ENCODE measurements at places on chromosomes 2 and 18.
A peak's percentile ranks its signal among the peaks of the same experiment; 100 is the strongest.

DNA sequence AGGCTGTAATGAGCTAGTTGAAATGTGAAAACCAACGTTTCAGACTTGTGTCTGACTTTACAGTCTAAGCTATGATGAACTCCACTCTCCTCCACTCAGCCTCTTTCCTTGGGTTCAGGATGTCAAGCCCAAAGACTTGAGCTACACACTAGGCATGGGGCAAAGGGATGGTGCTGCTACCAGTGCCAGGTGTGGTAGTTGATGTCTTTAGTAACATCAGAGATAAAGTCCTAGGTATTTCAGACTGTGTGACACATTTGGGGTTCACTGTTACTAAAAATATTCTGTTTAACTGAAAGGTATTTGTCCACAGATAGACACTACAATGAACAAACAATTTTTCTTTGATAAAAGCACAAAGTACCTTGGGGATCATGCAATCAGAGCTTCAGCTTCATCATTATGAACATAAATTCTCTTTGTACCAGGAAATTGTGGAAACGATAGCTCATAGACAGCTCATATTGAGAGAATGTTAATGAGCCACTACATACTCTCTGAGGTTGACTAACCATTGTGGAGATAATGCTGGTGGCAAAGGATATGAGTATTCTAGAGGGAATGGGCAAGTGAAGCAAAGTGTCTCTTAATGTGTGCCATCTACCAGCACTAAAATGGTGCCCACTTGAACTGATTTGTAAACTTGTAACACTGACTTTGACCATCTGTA, 253.7 kb upstream of the THUMPD2 start:
- H3K4me3 ChIP-seq: no peak overlapping the region
- no peaks in the 10 kb centered on the region for H3K27me3 ChIP-seq
- no peak overlapping the region for H3K27ac ChIP-seq

GRCh38 chr2:9998916-9999654, 44.3 kb upstream of the KLF11 start:
- H3K36me3 ChIP-seq: no peaks in the 10 kb centered on the region
- no peak overlapping the region for H3K4me3 ChIP-seq
- DNase-seq: no peak
- no peaks in the 10 kb centered on the region for H3K4me1 ChIP-seq

- H3K4me3 ChIP-seq: no peak overlapping the region
- DNase-seq: no peak
- H3K36me3 ChIP-seq: no peaks in the 10 kb centered on the region
- H3K27me3 ChIP-seq: peaks cover 63% of the 10 kb centered on the region
Observed at GRCh38 chr18:59263661-59264060, 9.6 kb downstream of the RAX start.

- no peak overlapping the region for H3K27ac ChIP-seq
- peaks cover 26% of the 10 kb centered on the region for H3K4me1 ChIP-seq
- no peaks in the 10 kb centered on the region for H3K27me3 ChIP-seq
- peak overlapping the region; percentile 62 for H3K4me3 ChIP-seq
Observed at GRCh38 chr2:42812899-42813479, 20.6 kb upstream of the HAAO start.

DNA sequence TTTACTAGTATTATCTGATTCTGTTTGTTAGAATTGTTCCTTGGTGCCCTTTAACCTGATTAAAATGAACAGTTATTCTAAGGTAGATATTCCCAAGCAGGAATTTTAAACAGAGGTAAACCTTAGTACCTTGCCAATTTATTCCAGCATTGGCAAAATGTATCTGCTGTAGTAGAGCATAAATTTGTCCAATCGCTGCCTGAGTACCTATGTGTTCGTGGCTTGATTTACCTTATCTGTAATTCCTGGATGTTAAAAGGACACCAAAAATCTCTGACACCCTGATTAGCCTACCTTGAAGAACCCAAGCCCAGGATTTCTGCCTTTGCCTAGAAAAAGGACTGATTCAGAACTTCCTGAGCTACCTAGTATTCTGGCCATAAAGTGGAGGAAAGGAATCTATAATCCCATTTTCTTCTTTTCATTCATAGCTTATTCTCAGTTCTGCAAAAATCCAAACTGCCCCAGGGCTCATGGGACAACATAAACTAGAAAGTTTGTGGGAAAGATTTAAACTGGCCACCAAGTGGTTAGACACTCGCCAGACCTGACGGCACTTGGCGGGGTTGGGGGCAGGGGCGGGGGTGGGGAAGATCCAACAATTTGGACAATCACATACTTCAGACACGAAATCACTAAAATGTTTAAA, 16.2 kb upstream of the ZCCHC2 start:
- H3K4me3 ChIP-seq: peak overlapping the region; percentile 73
- peaks cover 19% of the 10 kb centered on the region for H3K4me1 ChIP-seq
- no peaks in the 10 kb centered on the region for H3K27me3 ChIP-seq
- no peaks in the 10 kb centered on the region for H3K36me3 ChIP-seq

GRCh38 chr2:199693861-199694260, 157.1 kb downstream of the FTCDNL1 start:
- H3K4me1 ChIP-seq: no peaks in the 10 kb centered on the region
- no peak overlapping the region for H3K4me3 ChIP-seq
- peaks cover 4% of the 10 kb centered on the region for H3K27me3 ChIP-seq
- no peak overlapping the region for H3K27ac ChIP-seq
- no peaks in the 10 kb centered on the region for H3K36me3 ChIP-seq

DNA sequence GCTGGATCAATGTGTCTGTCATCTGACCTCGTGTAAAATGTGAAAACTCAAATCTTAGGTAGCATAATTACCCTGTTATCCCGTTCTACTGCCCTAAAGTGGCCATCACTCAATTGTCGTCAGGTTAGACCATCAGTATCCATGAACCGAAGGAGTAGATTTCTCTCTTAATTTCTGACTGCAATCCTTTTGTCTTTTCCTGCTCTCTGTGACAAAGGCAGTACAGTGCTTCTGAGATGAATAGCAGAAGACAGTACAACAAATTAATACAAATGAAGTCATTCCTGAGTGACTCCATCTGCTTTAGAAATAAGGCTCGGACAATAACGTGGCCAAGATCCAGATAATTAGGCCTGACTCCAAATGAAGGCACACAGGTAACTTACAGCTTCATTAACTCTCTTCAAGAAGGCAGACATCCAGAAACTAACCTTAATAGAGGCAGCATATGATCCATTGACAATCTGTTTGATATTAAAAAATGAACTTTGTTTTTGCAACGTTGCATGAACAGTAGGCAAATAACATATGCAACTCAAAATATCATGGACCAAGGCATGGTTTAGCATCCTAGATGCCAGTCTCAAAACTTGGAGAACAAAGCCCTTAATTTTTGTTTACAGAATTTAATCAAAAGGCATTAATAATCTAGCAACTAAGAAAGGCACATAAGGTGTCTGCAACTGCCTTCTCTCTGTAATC, 96.7 kb upstream of the CDH20 start:
- no peak overlapping the region for H3K4me3 ChIP-seq
- H3K4me1 ChIP-seq: no peaks in the 10 kb centered on the region
- H3K36me3 ChIP-seq: no peaks in the 10 kb centered on the region
